ENCODE measurements at places on chromosomes 7 and 10. TPM values are rescaled to one million over a fixed set of nuclear protein-coding genes. Genes with fewer than 3 reads are reported as not detected.

GRCh38 chr7:48411619-48412018 is 240.4 kb downstream of the ABCA13 start:
- no peak for DNase-seq

GRCh38 chr7:31948029-31948428 is 122.2 kb downstream of the PDE1C start:
- no peak for DNase-seq

DNA sequence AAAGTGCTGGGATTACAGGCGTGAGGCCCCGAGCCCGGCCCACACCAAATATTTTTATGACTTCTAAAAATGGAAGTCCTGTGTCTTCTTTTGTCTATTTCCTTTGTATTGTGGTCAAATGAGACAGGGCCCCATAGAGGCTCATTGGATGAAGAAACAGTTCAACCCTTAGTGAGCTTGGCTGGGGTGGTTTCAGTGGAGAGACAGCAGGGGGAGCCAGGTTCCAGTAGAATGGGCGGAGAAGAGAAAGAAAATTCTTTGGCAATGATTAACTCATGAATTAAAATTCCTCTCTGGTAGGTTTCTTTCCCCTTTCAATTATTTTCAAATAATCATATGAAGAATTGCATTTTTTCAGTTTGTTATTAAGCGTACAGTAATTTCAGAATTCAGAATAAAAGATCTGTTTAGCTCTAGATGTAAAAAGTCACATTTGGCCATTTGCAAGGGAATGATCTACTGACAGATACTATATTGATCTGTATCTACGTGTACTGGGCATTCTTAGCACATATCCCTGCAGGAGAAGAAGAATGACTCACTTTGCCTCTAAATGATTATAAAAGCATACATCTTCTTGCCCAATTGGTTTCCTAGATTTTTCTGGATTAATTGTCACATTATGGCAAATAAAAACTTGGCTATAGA is 43.2 kb downstream of the PNLIPRP3 start:
- no peak for DNase-seq

DNA sequence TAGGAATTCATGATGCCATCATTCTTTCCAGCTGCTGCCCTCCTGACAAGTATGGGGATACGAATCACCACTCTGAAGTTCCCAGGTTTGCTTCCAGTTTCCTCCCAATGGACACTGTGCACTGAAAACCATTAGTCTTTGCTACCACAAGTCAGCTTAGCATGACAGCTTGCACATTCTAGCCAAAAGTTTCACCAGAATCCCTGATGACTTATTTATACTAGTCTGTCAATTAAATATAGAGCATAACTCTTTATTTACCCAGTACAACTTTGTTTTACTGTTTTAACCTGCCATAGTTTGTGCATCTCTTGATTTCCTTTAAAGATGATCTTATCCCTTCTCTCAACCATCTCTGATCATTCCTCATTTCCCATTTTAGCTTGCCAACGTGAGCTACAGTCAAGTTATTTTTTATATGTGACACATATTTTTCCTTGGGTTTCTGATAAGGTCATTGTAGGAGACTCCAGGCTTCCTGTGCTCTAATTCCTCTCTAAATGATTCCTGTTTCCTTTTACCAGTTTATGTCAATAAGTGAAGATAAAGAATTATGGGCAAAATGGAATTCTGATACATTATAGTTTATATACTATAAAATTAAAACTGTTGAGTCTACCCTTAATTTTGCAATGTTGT is 167.5 kb upstream of the MEOX2 start:
- DNase-seq = no peak

The CYP26A1 gene
- total RNA-seq = 0.23 TPM

The CNTNAP2 gene
- 12.9 TPM for total RNA-seq

DNA sequence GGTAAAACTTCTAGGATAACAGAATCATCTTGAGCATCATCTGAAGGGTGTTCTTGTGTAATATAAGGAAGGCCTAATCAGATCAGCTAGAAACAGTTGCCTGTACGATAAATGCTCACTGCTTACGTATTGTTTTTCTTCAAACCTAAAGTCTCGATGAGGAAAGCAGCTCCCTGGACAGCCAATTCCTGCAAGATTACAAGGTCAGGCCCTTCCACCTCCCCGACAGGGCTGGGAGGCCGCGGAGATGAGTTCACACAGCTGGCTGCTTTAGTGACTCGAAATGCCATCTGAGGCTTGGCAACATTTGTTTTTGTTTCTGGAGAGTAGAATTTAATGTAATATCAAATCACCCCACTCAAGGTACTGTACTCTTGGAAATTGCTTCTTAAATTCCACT is 95.1 kb upstream of the PFKP start:
- DNase-seq = no peak

GRCh38 chr7:137462847-137463246 is 119.3 kb upstream of the PTN start:
- no peak for DNase-seq

The CALCR gene
- 0.07 TPM for total RNA-seq

- no peak for DNase-seq
Observed at GRCh38 chr7:7970531-7971307, 2.1 kb downstream of the GLCCI1 start.

- peak; percentile 51 for DNase-seq
Observed at GRCh38 chr7:148883266-148884048, 634 bp downstream of the EZH2 start.

The ADAMTS14 gene
- 0.30 TPM for total RNA-seq

DNA sequence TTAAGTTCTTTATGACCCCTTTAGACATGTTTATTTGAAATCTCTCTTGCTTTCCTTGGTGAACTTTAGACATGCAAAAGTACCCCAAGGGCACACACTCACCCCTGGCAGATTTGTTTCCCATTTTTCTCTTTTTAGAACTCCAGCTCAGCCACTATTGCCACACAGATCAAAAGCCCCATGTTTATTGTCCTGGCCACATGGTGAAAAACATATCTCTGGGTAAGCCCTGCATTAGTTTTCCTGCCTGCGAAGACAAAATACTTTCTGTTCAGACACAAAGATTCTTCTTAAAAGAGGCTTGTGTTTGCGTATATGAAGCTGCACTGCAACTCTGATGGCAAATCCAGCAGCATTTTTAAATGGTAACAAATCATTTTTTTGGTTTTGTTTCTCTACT is 200.0 kb downstream of the POLR1F start:
- no peak for DNase-seq

- DNase-seq = no peak
Observed at GRCh38 chr7:98398567-98399372, 2.1 kb downstream of the BAIAP2L1 start.

DNA sequence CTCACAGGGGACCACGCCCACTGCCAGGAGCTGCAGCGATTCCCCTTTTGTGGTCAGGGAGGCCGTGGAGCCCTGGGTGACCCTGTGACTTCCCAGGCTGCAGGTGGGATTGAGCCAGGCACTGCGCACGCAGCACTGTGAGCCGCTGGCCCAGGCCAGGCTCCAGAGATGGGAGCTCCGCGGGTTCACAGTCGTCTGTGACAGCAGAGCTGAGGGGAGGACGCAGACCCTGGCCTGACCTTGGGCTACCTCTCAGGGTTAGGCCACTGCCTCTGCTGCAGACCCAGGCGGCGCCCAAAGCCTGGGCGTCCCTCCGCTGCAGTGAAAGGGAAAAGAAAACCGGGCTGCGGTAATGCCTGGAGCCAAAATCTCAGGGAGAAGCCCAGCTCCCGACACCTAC is 107.5 kb upstream of the GPR26 start:
- DNase-seq = no peak

Measured in neural crest cell (in vitro differentiated cells).